ENCODE measurements at places on chromosomes 6 and 20.
A peak's percentile ranks its signal among the peaks of the same experiment; 100 is the strongest.

DNA sequence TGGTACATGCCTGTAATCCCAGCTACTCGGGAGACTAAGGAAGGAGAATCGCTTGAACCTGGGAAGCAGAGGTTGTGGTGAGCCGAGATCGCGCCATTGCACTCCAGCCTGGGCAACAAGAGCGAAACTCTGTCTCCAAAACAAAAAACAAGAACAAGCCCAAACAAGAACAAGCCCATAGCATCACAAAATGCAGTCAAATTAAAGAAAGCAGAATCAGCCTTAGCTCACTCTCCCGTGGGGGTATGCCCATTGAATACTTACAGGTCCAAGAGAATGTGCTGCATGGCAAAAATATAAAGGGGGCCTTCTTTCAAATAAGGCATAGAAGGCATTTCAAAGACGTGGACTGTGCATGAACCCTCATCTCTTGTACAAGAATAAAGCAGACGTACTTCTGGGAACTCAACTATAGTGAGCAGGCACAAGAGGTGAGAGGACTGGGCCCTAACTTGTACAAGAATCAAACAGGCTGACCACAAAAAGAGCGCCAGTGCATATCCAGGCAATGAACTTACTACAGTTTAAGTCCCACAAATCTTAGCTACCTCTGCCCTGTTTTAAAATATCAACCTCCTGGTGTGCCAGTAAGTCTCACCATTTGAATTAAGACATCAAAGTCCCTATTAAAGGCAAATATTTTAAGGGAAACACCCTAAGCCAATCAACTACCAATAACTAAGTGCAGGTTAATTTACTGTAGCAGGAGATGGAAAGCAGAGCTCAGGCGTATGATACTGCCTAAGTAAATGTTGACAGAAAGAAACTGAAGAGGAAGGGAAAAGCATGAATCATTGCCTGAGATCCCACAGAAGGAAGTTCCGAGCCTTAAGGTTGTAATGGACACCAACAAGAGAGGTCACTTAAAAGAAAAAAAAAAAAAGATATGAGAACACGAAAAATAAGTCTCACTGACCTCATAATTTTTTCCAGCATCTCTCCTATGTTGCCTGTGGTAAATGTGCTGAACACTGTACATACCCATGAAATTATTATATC, 37.4 kb downstream of the TOMM6 start:
- no peak for DNase-seq

- DNase-seq = peak; percentile 22
These were observed 56.4 kb upstream of the DUSP22 start for GRCh38 chr6:235763-236360.

DNA sequence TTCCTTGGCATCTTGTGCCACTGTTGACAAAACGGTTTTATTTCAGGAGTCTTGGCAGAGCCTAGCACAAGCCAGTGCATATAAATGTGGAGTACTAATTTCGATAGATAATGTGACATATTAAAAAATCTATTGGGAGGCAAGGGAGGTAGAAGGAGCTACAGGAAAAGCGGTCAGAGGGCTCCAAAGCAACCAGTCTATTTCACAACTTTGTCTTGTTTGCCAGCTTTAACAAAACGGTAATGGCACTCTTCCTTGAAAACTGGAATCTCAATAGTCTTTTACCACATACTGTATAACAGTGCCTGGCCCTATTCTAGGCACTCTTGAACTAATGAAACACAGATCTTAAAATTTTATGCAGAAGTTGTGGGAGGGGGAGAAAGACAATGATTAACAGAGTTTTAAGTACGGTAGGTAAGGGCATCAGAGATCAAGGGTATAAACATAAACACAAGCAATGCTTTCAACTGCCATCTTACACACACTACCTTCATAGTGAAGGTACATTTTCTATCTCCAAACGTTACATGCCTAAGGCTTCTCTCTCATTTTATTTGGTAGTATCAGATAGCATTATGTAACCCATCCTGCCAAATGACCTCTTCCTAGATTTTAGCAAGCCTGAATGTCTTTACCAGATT, 33.5 kb upstream of the SYNCRIP start:
- DNase-seq = no peak

- no peak for DNase-seq
These were observed 137.3 kb downstream of the CCDC170 start for GRCh38 chr6:151630991-151631655.

GRCh38 chr6:159035891-159036290, 8.9 kb downstream of the TAGAP start:
- no peak for DNase-seq

DNA sequence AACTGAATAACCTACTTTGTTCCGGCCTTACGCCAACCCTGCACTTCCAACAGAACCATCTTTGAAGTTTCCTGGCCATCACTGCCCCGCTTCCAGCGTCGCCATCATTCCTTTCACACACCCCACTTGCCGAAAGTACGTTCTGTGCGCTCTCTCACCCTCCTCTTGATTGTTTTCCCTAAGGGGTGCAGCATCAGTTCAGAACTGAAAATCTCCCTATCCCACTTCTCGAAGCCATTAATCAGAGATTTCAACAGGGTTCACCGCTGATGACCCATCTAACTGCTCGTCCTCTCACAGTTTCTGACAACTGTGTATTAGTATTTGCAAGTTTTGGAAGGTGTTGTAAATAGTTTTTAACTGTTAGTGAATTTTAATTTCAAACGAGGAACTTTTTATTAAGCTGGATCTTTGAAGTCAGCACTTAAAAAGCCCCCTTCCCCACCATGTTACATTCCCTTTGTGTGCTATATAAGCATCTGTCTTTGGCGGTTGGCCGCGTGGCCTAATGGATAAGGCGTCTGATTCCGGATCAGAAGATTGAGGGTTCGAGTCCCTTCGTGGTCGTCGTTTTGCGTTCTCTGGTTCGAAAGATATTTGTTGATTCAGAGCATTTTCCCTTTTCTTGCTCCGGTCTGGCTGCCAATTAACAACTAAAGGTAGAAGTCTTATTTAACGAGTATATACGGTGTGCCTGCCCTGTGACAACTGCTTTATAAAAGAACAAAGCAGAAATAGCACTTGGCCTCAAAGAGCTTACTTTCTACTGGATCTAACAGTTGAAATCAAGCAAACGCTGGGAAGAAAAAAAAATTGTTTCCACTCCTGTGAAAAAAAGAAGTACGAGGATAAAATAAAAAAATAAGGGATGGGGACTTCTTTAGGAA, 42.6 kb downstream of the TRIM27 start:
- DNase-seq = peak; percentile 51

DNA sequence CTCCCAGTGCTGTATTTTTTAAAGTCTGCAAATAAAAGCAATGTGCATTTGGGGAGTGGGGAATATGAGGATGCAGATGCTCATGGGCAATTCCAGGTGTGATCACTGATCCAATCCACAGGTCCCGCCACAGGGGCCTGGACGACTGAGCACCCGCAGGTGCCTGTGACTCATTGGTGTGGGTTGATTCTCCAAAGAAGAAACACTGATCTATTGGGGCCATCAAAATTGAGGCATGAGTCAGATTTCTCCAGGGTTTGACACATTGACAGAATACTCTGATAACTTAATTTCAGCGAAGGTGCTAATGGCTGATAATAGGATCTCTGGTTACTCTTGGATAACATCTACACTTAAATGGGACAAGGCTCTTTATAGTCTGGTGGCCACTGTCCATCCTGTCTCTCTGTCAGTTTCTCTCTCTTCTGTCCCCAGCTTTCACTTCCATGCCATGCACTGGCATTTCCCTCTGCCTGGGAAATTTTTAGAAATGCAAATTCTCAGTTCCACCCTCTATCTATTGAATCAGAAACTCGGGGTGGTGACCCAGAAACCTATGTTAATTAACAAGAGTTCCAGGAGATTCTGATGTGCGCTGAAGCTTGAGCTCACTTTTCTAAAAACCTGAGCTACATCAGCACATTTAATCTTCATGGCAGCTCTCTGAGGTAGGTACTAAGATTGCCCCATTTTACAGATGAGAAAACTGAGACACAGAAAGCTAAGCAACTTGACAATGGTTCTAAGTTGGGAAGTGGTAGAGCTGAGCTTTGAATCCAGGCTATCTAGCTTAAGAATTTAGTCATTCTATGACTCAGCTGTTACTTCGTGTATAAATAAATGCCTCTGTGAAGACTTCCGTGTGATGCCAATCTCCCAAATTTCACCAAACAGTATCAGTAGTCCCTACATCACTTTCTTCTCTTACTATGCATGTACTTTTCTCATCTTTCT, 10.2 kb upstream of the RCAN2 start:
- no peak for DNase-seq

- peak; percentile 64 for DNase-seq
These were observed at the start of gene DNMT3B for GRCh38 chr20:32761831-32762753. Gene DNMT3B, plus strand, starts transcription at chr20:32762385. Its CDS starts 17,939 bp downstream, at chr20:32780324.

DNA sequence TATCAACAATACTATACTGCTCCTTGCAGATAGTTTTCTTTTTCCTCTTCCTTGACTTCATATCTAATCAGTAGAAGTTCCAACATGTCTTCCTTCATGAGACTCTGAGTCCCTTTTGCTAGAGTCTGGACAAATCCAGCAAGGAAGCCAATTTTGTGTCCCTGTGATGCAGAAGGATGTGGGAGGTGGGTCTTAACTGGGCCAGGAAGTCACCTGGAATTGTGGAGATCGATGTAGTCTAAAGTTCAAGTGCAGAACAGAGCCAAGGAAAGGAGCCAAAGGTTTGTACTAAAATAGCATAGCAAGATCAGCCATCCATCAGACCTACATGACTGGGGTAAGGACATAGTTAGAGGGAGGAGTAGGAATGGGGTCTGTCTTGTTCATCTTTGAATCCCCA, 37.6 kb downstream of the SPTLC3 start:
- no peak for DNase-seq
